H9 (cell line): ENCODE measurements at places on chromosomes 1 and 21. TPM values are rescaled to one million over a fixed set of nuclear protein-coding genes. Genes with fewer than 3 reads are reported as not detected.

DNA sequence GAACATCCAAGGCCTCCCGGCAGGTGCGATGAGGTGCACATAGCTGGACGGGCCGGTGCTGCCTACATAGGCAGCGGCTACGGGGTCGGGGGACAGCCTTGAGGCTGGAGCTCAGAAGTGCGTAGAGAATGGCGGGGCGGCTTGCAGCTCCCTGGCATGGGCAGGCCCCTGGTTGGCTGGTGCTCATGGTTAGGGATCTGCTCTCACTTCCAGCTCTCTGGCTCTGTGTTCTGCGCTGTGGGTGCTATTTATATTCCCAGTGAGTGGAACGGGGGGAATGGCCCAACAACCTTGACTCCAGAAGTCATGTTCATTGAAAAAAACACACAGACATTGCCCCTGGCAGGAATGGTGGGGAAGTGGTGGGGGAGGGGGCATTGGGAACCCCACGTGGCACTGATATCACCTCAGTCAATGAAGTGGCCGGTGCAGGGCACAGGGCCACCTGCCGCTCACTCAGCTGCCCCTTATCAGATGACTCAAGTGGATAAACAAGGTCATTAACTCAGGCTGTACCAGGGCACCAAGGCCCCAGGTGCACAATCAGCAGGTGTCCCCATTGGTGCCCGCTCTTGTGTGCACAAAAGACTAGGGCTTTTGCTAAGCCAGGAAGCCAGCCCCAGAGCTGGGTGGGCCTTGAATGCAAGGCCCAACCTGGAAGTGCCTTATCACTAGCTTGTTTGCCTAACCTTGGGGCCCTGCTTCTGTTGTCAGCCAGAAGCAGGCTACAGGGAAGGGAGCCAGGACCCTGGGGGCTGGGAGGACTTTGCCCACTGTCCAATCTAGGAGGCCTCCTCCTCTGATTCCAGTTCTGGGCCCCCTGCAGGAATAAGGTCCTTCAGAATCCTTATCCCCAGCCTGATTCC, at the start of gene NR0B2:
Gene NR0B2 (minus strand): TSS at position 222 of the 866 bp plus-strand sequence. CDS start 35 bp downstream, at position 187.
- H3K27ac ChIP-seq: no peak within 1 kb of the TSS
- no peaks in the 10 kb centered on the region for H3K4me1 ChIP-seq
- H3K4me3 ChIP-seq: no peak within 1 kb of the TSS
- no peaks in the 10 kb centered on the region for H3K36me3 ChIP-seq
- H3K27me3 ChIP-seq: no peaks in the 10 kb centered on the region

- no peak overlapping the region for H3K4me3 ChIP-seq
- DNase-seq: no peak
- no peak overlapping the region for H3K27ac ChIP-seq
- no peaks in the 10 kb centered on the region for H3K27me3 ChIP-seq
Observed at GRCh38 chr1:241762713-241763339, 85.2 kb upstream of the EXO1 start.

- H3K4me1 ChIP-seq: no peaks in the 10 kb centered on the region
- H3K4me3 ChIP-seq: no peak within 1 kb of the TSS; the same call in 1 of the 3 replicates
- peak; percentile 59 for DNase-seq
- H3K36me3 ChIP-seq: no peaks in the 10 kb centered on the region
- H3K27ac ChIP-seq: no peak within 1 kb of the TSS
- no peaks in the 10 kb centered on the region for H3K27me3 ChIP-seq
Observed at GRCh38 chr21:46604975-46605766, at the start of gene S100B. Gene S100B (minus strand): TSS chr21:46605082. CDS start chr21:46602415, 2,667 bp downstream.

- no peaks in the 10 kb centered on the region for H3K4me1 ChIP-seq
- no peak overlapping the region for H3K4me3 ChIP-seq
- H3K36me3 ChIP-seq: no peaks in the 10 kb centered on the region
- H3K27ac ChIP-seq: no peak overlapping the region
- H3K27me3 ChIP-seq: no peaks in the 10 kb centered on the region
Observed at GRCh38 chr1:240171907-240172306, 80.2 kb downstream of the FMN2 start.

DNA sequence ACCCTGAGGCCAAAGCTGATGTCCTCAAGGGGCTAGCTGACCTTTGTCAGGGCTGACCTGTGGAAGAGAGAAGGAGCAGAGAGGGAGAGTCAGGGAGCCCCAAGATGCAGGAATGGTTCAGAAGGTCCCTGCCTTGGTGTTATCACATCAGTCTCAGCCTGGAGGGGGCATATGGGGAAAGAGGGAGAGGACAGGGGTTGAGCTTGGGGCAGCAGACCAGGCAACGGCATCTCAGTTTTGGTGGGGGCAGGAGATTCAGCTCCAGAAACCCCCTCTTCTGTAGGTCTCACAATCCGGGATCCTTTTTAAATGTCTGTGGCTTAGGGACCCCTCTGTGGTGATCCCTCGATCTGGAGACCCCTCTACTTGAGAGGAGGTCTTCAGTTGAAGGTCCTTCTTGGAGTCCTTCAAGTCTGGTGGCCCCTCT, 815 bp downstream of the S100A13 start:
- 0 out of 2 replicates have a peak, but pooled peaks cover 4% of the 10 kb centered on the region for H3K4me1 ChIP-seq
- no peak for DNase-seq
- peak overlapping the region; percentile 87 for H3K4me3 ChIP-seq
- H3K27me3 ChIP-seq: no peaks in the 10 kb centered on the region
- H3K27ac ChIP-seq: no peak overlapping the region

MNDA gene
- total RNA-seq: not detected in 2 replicates

DNA sequence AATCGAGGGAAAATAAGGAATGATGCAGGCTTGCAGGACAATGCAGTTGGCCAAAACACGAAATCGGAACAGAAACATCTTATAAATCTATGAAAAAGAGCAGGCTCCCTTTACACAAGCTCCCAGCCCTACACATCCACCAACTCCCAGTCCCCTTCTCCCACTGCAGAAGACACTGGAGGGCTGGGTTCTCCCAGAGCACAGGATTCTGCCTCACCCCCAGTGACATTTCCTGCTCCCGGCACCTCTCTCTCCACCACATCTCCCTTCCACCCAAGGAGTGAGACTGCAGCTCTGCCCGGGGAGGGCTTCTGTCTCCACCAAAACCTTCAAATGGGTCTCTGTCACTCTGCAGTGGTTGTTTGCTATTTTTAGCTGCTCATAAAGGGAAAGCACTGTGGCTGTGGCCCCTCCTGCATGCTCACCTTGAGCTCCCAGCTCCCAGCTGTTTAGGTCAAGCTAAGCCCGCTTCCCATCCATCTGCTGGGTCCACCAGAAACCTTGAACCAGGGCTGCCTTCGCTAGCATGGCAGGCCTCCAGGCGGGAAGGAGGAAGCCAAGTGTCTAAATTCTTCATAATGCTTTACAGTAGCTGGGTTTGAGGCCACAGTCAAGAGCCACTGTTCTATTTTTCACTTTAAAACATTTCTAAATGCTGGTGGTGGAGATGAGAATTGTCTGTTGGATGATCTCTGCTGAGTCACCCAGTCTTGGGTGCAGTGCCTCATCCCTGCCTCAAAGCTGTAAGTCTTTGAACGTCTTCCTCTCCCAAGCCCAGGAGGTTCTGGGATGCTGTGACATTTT, 3.3 kb upstream of the C2CD2 start:
- DNase-seq: no peak
- H3K27ac ChIP-seq: no peak overlapping the region
- H3K4me1 ChIP-seq: no peaks in the 10 kb centered on the region; the same call in 1 of the 2 replicates
- H3K4me3 ChIP-seq: no peak overlapping the region
- no peaks in the 10 kb centered on the region for H3K36me3 ChIP-seq
- H3K27me3 ChIP-seq: peaks cover 7% of the 10 kb centered on the region; the same call in 1 of the 2 replicates

DNA sequence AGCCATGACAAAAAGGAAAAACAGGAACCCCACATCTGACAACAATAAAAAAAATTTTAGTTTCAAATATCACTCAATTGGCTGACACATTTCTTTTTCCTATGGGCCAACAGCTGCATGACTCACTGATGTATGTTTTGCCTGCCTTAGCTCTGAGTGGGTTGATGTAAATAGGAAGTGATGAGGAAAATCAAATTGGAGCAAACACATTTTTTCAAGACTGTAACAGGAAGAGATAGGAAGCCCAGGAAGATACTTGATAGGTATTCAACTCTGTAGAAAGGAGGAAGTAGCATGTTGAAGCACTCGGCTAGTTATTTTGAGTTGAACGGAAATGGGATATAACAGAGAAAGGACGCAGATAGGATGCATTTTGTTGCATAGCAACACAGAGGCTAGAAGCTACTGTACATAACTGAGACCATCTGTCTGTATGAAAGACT, 168.0 kb upstream of the NR5A2 start:
- H3K4me1 ChIP-seq: peaks cover 2% of the 10 kb centered on the region; the same call in 1 of the 2 replicates
- H3K27me3 ChIP-seq: no peaks in the 10 kb centered on the region
- no peak overlapping the region for H3K4me3 ChIP-seq
- no peak overlapping the region for H3K27ac ChIP-seq

- H3K36me3 ChIP-seq: no peaks in the 10 kb centered on the region
- no peak overlapping the region for H3K27ac ChIP-seq
- no peak for DNase-seq
- no peaks in the 10 kb centered on the region for H3K27me3 ChIP-seq
- H3K4me1 ChIP-seq: 0 out of 2 replicates have a peak, but pooled peaks cover 3% of the 10 kb centered on the region
Observed at GRCh38 chr1:21296509-21297354, 6.5 kb upstream of the ECE1 start.

GRCh38 chr1:32208469-32208868, 420 bp upstream of the DCDC2B start:
- H3K4me3 ChIP-seq: no peak overlapping the region
- no peaks in the 10 kb centered on the region; the same call in 1 of the 2 replicates for H3K27me3 ChIP-seq
- H3K27ac ChIP-seq: no peak overlapping the region
- no peak for DNase-seq

GRCh38 chr1:222023025-222023424, 281.1 kb upstream of the DUSP10 start:
- no peaks in the 10 kb centered on the region for H3K4me1 ChIP-seq
- H3K4me3 ChIP-seq: no peak overlapping the region
- no peaks in the 10 kb centered on the region for H3K27me3 ChIP-seq
- no peaks in the 10 kb centered on the region for H3K36me3 ChIP-seq

GRCh38 chr1:8911416-8912309, 33.2 kb upstream of the ENO1 start:
- no peak overlapping the region for H3K4me3 ChIP-seq
- no peaks in the 10 kb centered on the region; the same call in 1 of the 2 replicates for H3K4me1 ChIP-seq
- H3K36me3 ChIP-seq: peaks cover 12% of the 10 kb centered on the region
- DNase-seq: peak; percentile 74
- no peaks in the 10 kb centered on the region for H3K27me3 ChIP-seq

DNA sequence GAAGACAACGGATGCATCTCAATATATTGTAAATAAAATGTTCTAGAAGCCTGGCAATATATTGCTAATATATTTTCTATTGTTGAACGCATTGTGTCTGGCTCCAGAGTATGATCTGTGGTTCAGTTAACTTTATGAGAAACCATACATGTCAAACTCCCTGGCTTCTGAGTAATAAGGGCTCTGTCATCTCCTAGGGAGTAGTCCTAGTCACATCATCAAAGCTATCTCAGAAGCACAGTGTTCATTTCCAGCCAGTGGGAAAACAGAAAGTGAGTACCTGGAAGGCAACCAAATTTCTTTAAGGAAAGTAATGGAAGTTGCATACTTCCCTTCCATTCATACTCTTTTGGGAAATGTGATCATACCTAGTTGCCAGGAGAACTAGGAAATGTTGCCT, 27.0 kb upstream of the ST6GALNAC5 start:
- H3K27me3 ChIP-seq: no peaks in the 10 kb centered on the region
- H3K36me3 ChIP-seq: no peaks in the 10 kb centered on the region
- peaks cover 6% of the 10 kb centered on the region; the same call in 1 of the 2 replicates for H3K4me1 ChIP-seq
- H3K27ac ChIP-seq: no peak overlapping the region
- H3K4me3 ChIP-seq: no peak overlapping the region
- no peak for DNase-seq
